GM23248 (cell line): ENCODE measurements at places on chromosomes 11 and 22.
A peak's percentile ranks its signal among the peaks of the same experiment; 100 is the strongest.

DNA sequence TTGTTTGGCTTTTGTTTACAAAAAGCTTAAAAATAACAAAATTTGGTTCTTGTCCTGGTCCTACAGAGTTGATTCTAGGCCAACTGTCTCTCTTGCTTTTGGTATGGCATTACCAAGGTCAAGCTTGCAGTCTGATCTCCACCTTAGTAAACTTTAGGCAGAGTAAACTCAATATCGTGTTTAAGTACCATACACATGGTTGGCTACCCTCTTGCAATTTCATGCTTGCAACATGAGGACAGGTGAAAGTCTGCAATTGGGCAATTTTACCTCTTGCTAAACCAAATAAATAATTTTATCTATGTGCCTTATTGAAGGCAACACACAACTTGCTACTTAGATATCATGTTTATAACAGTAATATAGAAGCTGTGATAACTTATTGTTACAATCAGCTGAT is 125.1 kb downstream of the ARHGAP20 start:
- H3K27ac ChIP-seq: no peak overlapping the region
- H3K36me3 ChIP-seq: no peaks in the 10 kb centered on the region
- no peak for DNase-seq
- H3K4me1 ChIP-seq: no peaks in the 10 kb centered on the region
- no peaks in the 10 kb centered on the region for H3K27me3 ChIP-seq

GRCh38 chr22:25025491-25026400 is 73.2 kb downstream of the KIAA1671 start:
- H3K36me3 ChIP-seq: no peaks in the 10 kb centered on the region
- H3K27ac ChIP-seq: no peak overlapping the region
- DNase-seq: peak; percentile 67
- H3K4me1 ChIP-seq: peaks cover 13% of the 10 kb centered on the region
- no peaks in the 10 kb centered on the region for H3K27me3 ChIP-seq
- H3K4me3 ChIP-seq: no peak overlapping the region

- H3K36me3 ChIP-seq: no peaks in the 10 kb centered on the region
- H3K4me1 ChIP-seq: peaks cover 68% of the 10 kb centered on the region
- peak overlapping the region; percentile 31 for H3K4me3 ChIP-seq
Observed at GRCh38 chr11:128709402-128709801, 15.5 kb downstream of the FLI1 start.

GRCh38 chr11:119713359-119714040 is 15.5 kb downstream of the NECTIN1 start:
- H3K4me1 ChIP-seq: no peaks in the 10 kb centered on the region
- no peak overlapping the region for H3K27ac ChIP-seq
- no peak for DNase-seq
- no peaks in the 10 kb centered on the region for H3K36me3 ChIP-seq
- H3K27me3 ChIP-seq: no peaks in the 10 kb centered on the region

DNA sequence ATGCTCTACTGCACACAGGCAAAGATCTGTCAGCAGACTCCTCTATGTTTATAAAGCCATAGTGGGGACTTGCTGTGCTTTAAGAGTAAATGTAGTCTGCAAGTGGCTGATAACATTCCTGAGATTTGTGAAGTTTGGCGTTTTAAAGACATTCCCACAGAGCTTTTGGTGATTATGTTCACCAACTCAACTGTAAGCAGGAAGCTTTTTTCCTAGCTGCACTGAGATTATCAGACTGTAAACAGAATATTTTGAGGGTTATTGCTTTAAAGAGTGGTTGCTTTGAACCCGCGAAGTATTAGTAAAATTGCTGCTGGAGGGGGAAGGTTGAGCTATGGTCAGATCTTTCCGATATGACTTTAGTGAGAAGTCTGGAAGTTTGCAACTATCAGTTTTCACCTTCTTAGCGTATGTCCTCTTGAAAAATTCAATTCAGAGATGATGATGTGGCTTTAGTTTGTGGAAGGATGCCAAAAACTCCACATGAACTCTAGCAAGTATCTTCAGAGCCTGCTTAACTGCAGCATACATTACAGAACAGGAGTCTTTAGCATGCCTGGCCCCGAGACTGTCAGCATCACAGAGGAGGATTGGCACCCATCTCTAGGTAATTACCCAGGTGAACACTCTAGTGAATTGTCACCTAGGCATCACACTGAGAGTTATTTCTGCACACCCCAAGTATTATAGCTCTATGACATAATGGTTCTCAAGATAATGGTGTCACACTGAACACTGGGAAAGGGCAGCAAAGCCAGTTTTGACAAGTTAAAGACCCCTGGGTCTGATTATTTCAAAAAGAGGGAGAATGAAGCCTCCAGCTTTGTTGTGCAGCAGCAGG is 89.9 kb downstream of the MTNR1B start:
- no peak overlapping the region for H3K27ac ChIP-seq
- H3K27me3 ChIP-seq: peaks cover 31% of the 10 kb centered on the region
- H3K4me1 ChIP-seq: peaks cover 8% of the 10 kb centered on the region
- no peaks in the 10 kb centered on the region for H3K36me3 ChIP-seq

DNA sequence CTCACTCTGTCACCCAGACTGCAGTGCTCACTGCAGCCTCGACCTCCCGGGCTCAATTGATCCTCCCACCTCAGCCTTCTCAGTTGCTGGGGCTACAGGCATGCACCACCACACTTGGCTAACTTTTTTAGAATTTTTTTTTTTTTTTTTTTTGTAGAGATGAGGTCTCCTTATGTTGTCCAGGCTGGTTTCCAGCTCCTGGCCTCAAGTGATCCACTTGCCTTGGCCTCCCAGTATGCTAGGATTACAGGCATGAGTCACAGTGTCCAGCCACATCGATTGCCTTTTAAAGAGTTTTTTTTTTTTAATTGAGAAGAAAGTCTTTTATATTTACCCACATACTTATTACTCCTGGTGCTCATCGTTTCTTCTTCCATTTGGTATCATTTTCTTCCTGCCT is 30.0 kb downstream of the PARVG start:
- peak; percentile 61 for DNase-seq
- H3K27ac ChIP-seq: no peak overlapping the region
- no peaks in the 10 kb centered on the region for H3K36me3 ChIP-seq
- H3K4me1 ChIP-seq: peaks cover 17% of the 10 kb centered on the region
- 0 out of 2 replicates have a peak, but pooled peaks cover 10% of the 10 kb centered on the region for H3K27me3 ChIP-seq

- peaks cover 13% of the 10 kb centered on the region for H3K4me1 ChIP-seq
- DNase-seq: no peak
- H3K27ac ChIP-seq: no peak overlapping the region
- no peaks in the 10 kb centered on the region for H3K27me3 ChIP-seq
Observed at GRCh38 chr22:40067639-40068038, 72.9 kb downstream of the FAM83F start.

DNA sequence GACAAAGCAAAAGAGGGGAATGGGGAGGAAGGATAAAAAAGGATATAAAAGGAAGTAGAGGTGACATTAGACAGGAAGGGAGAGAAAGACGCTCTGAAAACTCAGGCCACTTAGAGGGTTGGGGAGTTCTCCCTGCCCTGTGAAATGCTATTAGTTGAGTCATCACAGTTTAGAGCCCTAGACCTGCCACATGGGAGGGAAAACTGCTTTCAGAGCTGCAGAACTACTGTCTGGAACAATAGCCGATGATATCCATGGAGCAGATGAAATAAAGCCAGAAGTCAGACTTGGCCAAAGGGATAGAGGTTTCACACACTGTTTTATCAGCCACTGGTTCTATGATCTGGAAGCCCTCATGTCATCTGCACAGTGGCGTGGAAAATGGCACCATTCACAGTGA is 157.9 kb downstream of the NCAM1 start:
- peak; percentile 6 for DNase-seq
- no peak overlapping the region for H3K4me3 ChIP-seq
- no peaks in the 10 kb centered on the region for H3K4me1 ChIP-seq

DNA sequence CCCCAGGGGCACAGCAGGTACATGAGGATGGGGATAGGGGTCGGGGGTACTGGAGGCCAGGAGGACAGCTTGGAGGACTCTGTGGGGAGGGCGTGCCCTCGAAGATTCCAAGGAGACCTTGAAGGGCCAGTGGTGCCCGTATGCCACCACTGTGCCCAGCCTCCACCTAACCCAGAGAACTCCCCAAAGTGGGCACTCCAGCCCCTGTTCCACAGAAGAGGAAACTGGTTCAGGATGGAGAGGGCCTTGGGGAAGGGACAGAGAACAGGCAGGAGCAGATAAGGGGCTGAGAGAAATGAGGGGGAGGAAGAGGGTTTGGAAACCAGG is 2.2 kb upstream of the PHLDA2 start:
- H3K4me3 ChIP-seq: no peak overlapping the region
- H3K4me1 ChIP-seq: peaks cover 14% of the 10 kb centered on the region
- no peak for DNase-seq
- no peaks in the 10 kb centered on the region for H3K27me3 ChIP-seq
- H3K27ac ChIP-seq: no peak overlapping the region

DNA sequence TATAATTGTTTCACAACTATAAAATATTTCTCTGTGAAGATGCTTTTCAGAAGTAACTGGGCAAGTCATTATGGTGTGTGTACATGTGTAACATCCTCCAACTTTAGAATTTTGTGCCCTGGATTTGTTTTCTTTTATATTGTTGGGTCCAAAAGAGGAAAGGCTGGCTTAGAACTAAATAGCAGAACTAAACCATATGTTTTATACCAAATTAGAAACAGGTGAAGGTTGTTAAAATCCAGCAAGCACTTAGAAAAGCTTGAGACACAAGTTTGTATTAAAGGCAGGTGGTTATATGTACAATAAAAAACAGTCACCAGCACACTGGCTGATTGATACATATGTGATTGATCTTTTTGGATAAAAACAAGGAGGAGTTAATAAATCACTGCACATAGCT is 158.5 kb downstream of the WNT11 start:
- no peak overlapping the region for H3K4me3 ChIP-seq
- no peak overlapping the region for H3K27ac ChIP-seq
- no peaks in the 10 kb centered on the region for H3K36me3 ChIP-seq
- DNase-seq: no peak
- peaks cover 13% of the 10 kb centered on the region for H3K4me1 ChIP-seq

DNA sequence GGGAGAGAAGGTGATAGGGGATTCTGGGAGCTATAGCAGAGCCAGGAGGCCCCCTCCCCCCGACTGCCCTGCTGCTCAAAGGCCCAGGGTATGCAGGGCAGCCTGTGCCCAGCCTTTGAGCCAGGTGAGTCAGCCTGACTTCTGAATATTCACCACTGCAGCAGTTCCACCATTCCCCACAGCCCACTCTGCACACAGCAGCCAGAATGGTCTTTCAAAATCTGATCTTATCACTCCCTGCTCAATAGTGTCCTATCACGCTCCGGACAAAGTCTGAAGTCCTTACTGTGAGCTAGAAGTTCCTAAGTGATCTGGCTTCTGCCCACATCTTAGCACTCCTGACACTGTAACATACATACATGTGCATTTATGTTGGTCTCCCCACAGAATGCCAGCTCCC is 111.7 kb downstream of the BUD13 start:
- no peaks in the 10 kb centered on the region for H3K36me3 ChIP-seq
- H3K4me3 ChIP-seq: no peak overlapping the region
- H3K27ac ChIP-seq: no peak overlapping the region
- no peaks in the 10 kb centered on the region for H3K4me1 ChIP-seq

DNA sequence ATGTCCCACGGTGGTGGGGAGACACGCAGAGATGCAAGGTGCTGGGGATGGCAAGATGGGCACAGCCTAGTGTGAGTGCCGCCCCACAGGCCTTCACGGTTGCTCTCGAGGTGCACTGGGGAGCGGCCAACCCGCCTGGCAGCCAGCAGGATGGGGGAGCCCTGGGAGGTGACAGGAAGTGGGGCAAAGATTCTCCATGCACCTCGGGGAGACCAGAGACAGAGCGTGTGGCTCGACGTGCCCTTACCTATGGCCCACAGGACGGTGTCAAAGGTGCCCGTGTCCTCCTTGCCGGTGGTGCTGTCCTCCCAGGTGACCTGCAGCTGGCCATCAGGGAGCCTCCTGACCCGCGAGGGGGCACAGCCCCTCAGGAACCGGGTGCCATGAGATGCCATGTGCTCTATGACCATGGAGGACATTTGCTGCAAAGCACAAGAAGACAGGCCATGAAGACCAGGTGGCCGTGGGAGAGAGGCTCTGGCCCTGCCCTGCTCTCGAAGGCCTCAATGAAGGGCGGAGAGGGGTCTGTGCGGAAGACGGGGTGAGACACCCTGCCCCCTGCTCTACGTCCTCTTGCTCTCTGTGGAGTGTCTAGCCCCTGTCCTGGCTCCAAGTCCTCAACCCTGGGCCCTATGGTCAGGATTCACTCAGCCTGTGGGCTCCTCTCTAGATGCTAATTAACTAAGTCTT is 40.6 kb upstream of the GNB1L start:
- peaks cover 24% of the 10 kb centered on the region for H3K4me1 ChIP-seq
- H3K27ac ChIP-seq: no peak overlapping the region
- H3K4me3 ChIP-seq: no peak overlapping the region
- DNase-seq: no peak
- H3K27me3 ChIP-seq: no peaks in the 10 kb centered on the region

- no peak overlapping the region for H3K27ac ChIP-seq
- H3K4me1 ChIP-seq: peaks cover 32% of the 10 kb centered on the region
- H3K27me3 ChIP-seq: no peaks in the 10 kb centered on the region
- H3K36me3 ChIP-seq: no peaks in the 10 kb centered on the region
- DNase-seq: peak; percentile 80
- no peak overlapping the region for H3K4me3 ChIP-seq
Observed at GRCh38 chr11:88398372-88398771, 60.8 kb upstream of the CTSC start.

GRCh38 chr11:104968856-104969776 is 742 bp upstream of the CASP4 start:
- no peaks in the 10 kb centered on the region for H3K27me3 ChIP-seq
- H3K36me3 ChIP-seq: 0 out of 2 replicates have a peak, but pooled peaks cover 3% of the 10 kb centered on the region
- H3K27ac ChIP-seq: peak overlapping the region; percentile 92
- peak; percentile 67 for DNase-seq
- peaks cover 27% of the 10 kb centered on the region for H3K4me1 ChIP-seq

DNA sequence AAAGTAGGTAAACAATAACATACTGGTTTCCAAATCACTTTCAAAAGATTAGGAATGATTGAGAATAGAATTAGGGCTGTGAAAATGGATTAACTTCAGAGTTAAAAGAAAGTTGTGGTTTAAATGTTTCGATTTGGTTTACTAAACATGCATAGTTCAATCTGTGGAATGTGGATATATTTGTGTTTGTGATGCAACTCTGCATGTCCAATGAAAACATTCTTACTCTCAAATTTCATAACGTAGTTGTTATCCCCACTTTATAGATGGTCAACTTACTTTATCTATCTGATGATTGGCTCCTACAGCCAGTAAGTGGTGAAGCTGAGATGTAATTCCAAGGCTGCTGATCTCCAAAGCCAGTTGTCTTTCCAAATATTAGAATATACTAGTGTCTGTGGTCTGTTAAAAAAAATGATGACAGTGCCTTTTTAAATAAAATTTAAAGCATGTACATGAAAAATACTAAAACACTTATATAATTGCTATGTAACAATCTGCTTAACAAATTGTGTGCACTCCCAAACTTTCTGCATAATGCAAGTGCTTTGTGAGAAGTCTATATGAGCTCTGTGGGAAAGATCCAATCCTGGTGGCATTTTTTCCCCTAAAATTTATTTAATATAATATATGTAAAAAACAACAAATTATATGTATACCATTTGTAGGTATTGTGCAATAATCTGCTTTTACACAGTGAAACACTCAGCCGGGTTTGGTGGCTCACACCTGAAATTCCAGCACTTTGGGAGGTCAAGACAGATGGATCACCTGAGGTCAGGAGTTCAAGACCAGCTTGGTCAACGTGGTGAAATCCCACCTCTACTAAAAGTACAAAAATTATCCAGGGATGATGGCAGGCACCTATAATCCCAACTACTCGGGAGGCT is 9.7 kb upstream of the SIK3 start:
- no peaks in the 10 kb centered on the region for H3K36me3 ChIP-seq
- no peak overlapping the region for H3K27ac ChIP-seq
- H3K4me1 ChIP-seq: peaks cover 5% of the 10 kb centered on the region; the same call in 1 of the 2 replicates

- H3K4me3 ChIP-seq: no peak overlapping the region
- peaks cover 20% of the 10 kb centered on the region; the same call in 1 of the 2 replicates for H3K36me3 ChIP-seq
- no peaks in the 10 kb centered on the region for H3K27me3 ChIP-seq
- no peak overlapping the region for H3K27ac ChIP-seq
- H3K4me1 ChIP-seq: no peaks in the 10 kb centered on the region
- no peak for DNase-seq
Observed at GRCh38 chr22:28102151-28102812, 183.2 kb upstream of the PITPNB start.
